GM20000 (cell line): ENCODE measurements at places on chromosomes 4 and X.

DNA sequence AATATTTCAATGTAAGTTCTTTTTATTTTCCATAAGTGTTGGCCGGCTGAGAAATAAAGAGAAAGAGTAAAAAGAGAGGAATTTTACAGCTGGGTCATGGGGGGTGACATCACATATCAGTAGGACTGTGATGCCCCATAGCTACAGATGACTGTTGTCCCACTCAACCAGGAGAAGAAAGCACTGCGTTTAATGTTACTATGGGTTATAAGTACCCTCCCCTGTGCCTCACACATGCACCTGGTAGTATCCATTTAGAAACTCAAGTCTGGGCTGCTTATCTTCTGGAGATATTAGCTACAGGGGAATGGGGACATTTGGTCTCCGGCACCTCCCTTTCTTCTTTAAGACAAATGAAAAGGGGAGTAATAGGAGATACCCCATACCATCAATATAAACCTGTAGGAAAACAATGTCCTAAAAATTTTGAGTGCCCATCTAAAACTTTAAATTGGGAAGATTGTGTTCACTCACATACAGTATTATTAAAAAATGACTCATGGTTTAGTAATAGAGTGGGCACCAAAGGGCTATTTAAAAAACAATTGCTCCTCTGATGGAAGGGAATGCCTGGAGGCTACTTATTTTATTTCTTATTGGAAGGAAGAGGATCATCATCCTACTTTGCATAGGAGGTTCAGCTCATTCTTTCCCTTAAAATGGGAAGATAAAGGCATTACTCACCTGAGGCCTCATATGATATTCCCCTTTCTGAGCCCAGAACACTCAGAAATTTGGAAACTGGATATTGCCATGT is 18.2 kb downstream of the UGT2B11 start:
- DNase-seq, result no peak

DNA sequence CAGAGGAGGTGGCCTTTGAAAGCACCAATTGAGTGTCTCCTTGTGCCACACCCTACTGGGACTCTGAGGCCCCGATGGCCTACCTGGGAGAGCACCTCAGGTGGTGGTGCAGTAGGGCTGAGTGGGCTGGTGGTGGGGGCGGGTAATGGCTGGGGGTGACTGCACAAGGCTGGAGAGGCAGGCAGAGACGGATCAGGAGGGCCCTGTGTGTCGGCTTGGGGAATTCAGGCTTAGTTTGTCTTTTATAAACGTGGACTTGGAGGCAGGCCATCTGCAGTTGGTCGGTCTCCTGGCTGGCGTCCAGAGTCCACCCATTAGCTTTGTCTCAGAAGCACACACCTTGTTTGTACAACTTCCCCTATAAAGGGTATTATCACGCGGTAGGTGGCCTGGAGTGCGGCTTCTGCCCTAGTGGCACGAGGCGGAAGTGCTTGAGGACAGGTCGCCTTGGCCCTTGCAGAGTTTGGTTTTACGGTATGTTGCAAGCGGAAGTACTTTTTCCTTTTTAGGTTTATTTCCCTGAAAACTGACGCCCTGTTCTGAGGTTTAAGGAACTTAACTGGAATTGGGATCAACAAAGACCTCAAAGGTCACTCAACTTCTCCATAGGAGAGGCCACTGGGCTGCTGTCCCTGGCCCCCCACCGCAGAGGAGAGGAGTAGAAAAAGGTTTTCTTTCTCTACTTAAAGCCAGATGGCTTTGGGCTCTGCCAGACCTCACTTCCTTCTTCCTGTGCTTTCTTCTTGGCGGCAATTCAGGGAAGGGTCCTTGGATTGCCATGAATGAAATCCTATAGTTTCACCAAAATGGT is 8.0 kb downstream of the TBC1D14 start:
- DNase-seq, result peak; percentile 70

- no peak for DNase-seq
Observed at GRCh38 chrX:41047878-41048534, 37.2 kb upstream of the USP9X start.

GRCh38 chr4:140926672-140927071 is 170.5 kb upstream of the TBC1D9 start:
- DNase-seq, result no peak

- no peak for DNase-seq
Observed at GRCh38 chrX:132214518-132214917, 4.7 kb downstream of the RAP2C start.

DNA sequence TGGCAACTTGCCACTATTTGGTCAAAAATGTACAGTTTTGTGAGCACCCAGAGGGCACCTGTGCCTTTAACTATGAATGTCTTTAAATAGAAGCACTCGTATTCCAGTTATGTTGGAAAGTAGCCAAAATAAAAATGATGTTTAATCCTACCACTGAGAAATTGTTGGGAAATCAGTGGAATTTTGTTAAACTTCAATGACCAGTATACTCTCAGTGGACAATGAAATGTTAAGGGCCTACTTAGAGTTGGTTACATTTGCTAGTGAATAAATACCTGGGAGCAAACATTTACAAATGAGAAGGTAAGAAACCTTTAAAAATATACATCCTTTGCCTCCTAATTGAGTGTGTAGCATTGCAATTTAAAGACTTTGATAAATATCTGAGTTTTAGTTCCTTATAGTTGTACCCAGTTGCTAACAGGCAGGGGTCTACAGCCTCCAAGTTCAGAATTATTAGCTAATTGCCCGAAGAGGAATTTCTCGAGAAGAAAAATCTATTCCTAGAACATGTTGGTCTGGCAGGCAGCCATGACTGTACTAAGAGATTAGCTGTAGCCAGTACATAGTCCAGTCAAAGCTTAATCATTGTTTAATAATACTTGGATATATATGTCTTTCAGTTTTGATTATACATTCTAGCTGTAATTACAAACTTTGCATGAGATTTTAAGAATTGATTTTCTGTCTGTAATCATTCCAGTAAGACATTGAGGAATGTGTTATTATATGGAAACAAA is 93.2 kb downstream of the IL1RAPL2 start:
- DNase-seq, result no peak

- DNase-seq, result peak; percentile 62
Observed at GRCh38 chr4:71006203-71006907, 12.9 kb downstream of the DCK start.

DNA sequence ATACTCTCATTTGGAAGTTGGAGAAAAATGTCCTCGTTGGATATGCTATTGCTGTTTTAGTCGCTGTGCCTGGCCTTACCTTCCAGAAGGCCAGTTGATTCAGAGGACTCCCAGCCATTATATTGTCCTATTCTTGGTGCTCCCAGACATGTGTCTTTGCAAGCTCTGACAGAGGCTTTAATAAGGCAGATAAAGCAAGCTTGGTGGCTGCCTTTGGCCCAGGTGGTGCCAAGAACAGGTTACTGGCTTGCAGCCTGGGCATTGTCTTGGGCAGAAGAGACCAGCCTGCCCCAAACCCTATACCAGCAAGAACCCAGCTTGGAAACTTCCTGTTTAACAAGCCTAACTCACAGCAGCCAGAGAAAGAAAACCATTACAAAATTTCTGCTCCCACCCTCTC is 16.9 kb downstream of the RAI2 start:
- no peak for DNase-seq

GRCh38 chr4:19577097-19577496 is 674.6 kb upstream of the SLIT2 start:
- DNase-seq, result no peak
